ENCODE measurements at places on chromosomes 1 and 21.

DNA sequence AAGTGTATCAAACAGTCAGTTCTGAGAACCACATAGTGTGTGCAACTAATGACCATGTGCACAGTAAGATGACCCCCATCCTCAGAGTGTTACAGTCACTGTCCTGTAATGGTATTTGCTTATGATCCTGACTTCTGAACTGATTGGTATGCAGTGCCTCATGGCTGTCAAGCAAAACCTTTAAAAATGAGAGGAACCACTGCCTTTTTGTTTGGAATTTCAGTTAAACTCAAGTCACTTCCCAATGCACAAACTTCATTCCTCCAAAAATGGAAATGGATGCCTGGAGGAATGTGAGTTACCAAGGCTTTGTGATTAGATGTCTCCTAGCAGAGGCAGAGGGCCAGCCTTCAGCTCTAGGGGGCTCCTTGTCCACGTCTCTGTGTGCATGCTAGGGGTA, 10.5 kb downstream of the C1orf198 start:
- DNase-seq, result no peak

DNA sequence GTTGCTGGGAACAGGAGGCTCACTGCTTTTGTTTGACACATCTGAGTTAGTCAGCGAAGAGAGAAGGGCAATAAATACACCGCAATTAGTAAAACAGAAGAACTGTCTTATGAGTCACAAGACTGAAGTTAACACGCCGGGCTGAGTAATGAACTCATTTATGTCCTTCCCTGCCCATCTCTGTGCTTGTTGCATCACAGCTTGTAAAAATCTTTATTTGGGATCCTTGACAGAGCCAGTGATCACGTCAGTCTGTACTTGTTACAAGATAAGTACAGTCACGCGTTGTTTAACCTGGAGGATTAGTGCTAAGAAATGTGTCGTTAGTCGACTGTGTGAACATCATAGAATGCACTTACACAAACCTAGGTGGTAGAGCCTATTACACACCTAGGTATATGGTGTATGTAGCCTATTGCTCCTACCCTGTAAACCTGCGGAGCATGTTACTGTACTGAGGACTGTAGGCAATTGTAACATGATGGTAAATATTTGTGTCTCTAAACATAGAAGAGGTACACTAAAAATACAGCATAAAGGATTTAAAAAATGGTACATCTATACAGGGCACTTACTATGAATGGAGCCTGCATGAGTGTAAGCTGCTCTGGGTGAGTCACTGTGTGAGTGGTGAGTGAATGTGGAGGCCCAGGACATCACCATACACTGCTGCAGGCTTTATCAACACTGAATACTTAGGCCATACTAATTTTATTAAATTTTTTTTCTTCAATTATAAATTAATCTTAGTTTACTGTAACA, 272.2 kb downstream of the TNR start:
- DNase-seq, result no peak

GRCh38 chr1:173400387-173400995, 76.6 kb upstream of the PRDX6 start:
- no peak for DNase-seq

- no peak for DNase-seq
Measured at GRCh38 chr21:45080639-45081414, 6.4 kb downstream of the ADARB1 start.

Measured in hypothalamus (tissue), 51 donors.